ENCODE measurements at places on chromosomes 7 and 10.

- no peak for DNase-seq
Observed at GRCh38 chr7:47373871-47374451, 207.9 kb downstream of the TNS3 start.

DNA sequence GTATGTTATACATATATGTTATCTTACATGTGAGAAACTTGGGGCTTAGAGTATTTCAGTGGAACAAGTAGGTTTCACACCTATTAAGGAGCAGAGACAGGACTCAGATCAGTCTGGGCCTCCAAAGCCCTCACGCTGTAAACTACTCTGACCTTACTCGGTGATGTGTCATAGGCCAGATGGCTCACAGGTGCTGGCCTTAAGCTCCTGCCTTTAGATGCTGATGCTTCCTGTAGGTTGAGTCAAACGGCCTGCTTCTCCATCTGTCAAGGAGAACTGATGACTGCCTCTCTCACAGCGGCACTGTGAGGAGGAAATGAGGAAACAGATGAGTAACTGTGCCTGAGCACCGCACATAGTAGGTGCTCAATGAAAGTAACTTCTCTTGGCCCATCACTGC, 312.6 kb upstream of the COBL start:
- DNase-seq = no peak

DNA sequence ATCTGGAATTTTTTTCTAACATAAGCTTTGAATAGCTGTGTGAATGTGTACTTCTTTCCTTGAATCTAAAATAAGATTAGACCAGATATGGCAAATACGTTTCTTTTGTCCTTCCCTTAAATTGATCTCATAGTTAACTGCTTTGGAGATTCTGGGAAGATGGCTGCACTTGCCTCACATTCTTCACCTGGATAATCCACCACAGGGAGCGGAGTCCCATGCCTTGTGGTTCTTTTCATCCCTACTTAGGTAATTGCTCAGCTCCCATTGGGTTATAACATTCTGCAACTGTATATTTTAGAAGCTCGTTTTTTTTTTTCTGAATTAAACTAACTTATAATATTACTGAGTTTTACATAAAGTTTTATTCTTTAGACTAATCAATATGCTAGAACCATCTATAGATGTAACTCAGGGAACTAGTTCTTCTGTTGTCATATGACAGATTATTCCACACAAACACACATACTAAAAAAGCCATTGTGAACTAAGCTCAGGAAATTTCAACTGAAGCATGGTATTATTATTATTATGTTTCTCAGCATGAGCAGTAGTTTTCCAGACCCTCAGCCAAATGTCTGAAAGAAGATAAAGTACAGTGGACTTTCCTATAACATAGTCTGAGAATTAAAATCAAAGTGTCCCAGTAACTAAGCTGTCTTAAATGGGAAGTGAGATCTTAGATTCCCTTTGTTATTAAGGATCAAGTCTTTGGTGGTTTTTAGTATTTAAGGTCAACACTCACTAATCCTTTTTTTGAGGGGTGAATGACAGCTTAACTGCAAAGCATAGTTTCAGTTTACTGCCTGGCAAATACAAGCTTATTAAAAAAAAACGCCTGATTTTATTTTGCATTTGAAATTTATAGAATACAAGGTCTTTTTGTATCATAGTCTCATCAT, 182.3 kb downstream of the PPP1R9A start:
- DNase-seq = no peak

- DNase-seq = no peak
Observed at GRCh38 chr10:84337199-84337598, 8.8 kb downstream of the CCSER2 start.

GRCh38 chr7:130299866-130300265, 6.9 kb downstream of the CPA4 start:
- DNase-seq = no peak

DNA sequence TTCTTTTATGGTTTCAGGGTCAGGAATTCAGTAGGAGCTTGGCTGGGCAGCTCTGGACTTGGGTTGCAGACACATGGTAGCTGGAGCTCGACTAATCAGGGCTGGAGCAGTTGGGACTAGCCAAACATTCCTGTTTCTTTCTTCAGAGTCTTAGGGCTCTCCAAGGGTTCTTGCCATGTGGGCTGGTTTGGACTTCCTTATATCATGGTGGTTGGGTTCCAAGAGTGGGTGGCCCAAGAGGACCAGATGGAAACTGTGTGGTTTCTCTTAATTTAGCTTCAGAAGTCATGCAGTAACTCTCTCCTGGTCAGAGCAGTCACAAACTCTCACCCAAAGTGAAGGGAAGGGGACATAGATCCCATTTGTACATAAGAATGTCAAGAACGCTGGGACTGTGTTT, 270.1 kb upstream of the FZD1 start:
- DNase-seq = no peak

DNA sequence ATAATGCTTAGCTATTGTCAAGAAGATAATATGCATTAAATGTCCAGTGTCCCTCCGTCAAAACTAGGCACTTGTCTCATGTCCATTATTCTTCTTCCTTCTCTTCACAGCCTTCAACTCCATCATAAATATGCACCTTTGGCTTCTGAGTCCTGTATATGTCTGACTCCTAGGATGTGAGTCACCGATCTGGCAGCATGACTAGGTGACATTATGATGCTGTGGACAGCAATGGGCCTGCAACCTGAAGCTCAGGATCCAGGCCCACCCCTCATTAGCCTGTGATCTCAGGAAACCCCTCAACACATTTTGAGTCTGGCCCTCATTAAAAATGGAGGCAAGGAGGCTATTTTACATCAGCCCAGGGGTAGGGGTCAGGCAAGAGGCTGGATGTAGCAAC, 362.5 kb upstream of the ZMIZ1 start:
- no peak for DNase-seq

- no peak for DNase-seq
Observed at GRCh38 chr7:96927131-96927530, 78.2 kb upstream of the DLX6 start.

All from CD4-positive, alpha-beta T cell treated with Interleukin-12 subunit alpha and Interleukin-12 subunit beta, for 1 hour (primary cell).